ENCODE measurements at places on chromosomes 7 and 10. TPM values are rescaled to one million over a fixed set of nuclear protein-coding genes. Genes with fewer than 3 reads are reported as not detected.

DNA sequence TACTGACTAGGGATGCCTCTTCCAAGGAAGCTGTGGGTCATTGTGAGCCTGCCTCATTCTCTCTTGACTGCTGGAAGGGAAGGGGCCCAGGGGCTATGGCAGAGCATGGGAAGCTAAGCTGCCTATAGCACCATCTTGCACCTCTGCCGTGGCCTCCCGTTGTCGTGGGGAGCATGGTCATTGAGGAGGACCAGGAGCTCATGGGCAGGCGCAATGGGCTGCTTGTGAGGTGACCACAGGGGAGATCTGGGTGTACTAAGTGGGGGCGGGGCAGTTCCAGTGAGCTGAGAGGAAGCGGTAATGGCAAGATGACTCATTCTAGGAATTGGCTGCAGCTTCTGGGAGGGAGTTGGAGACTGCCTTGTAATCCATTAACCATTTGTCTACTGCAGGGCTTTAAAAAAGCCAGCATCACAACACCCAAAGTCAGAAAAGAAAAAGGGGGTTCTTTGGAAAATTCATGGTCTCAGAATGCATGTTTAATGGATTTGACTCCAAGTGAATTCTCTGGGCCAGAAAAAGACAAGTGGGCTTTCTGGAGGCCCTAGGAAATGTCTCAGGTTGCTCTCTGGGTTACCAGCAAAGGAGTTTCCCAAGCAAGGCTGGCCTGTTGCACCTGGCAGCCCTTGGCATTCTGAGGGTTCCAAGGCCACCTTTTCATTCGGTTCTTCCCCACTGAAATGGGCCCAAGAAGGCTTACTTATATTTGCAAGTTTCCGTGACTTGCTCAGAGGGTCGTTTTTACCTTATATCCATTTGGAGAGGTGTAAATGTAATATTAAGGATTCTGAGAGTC lies 3.6 kb downstream of the DUSP5 start:
- peak; percentile 90 for DNase-seq

Gene GHRHR
- not detected for total RNA-seq

Gene UTF1
- total RNA-seq: not detected

DNA sequence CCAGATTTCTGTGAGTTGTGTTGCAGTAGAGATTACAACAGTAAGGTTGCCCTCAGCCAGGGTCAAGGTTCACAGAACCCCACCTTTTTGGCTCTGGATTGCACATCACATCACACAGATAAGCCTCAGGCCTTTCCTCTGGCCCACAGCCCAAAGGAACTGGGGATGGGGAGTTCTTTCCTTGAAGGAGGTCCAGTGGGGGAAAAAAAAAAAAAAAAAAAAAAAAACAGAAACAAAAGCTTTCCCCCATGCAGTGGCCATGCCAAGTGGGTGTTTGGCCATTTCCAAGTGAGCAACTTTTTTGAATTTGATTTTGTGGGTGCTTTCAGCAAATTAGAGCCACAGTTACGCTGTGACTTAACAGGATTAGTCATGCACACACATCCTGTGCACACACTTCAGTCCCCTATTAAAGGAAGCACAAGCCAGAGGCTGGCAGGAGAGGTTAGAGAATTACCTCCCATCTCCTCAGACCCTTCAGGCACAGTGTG lies 79.3 kb upstream of the NANOS1 start:
- no peak for DNase-seq

- no peak for DNase-seq
These were observed 13.4 kb downstream of the HNRNPF start for GRCh38 chr10:43395571-43396060.

DNA sequence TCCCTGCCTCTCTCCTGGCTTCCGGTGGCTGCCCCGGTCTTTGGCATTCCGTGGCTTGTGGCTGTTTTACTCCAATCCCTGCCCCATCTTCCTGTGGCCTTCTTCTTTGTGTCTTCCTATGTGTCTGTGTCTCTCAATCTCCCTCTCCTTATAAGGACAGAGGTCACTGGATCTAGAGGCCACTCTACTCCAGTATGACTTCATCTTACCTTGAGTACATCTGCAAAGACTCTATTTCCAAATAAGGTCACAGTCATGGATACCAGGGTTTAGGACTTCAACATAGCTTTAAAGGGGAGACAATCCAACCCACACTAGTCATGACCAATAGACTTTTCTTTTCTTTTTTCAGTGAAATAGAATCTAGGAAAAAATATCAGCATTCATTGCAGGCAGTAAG lies 153.3 kb upstream of the INSYN2A start:
- no peak for DNase-seq

Data from left ventricle myocardium superior (tissue), 1 donor.